A549 treated with Hydrocortisone at 1 μM for 4 hours (cell line): ENCODE measurements at places on chromosomes 5 and 9. TPM values are rescaled to one million over a fixed set of nuclear protein-coding genes. Genes with fewer than 3 reads are reported as not detected.

The ANKRD33B gene
- total RNA-seq, result 10.0 to 11.4 TPM (median 10.7 TPM) in 5 replicates

The HMMR gene
- 20.9 to 30.6 TPM (median 25.4 TPM) in 5 replicates for total RNA-seq

The FREM1 gene
- total RNA-seq, result not detected in 5 replicates

The PTPDC1 gene
- 2.8 to 5.0 TPM (median 4.3 TPM) in 5 replicates for total RNA-seq

The IL5 gene
- total RNA-seq, result not detected in 5 replicates

The NDST1 gene
- 50.1 to 68.1 TPM (median 60.2 TPM) in 5 replicates for total RNA-seq

The DDX4 gene
- total RNA-seq, result 0.05 to 0.08 TPM in 2 of 5 replicates, not detected in the others

The PCDHB10 gene
- total RNA-seq, result 0.03 to 0.06 TPM (median 0.05 TPM) in 3 of 5 replicates, not detected in the others

The FBN2 gene
- total RNA-seq, result 12.6 to 23.1 TPM (median 18.3 TPM) in 5 replicates

The RABEPK gene
- total RNA-seq, result 35.5 to 42.6 TPM (median 40.4 TPM) in 5 replicates

The PCDHGA9 gene
- 0.05 to 0.07 TPM (median 0.07 TPM) in 4 of 5 replicates, not detected in the other for total RNA-seq

The KLF4 gene
- total RNA-seq, result 30.4 to 33.7 TPM (median 32.1 TPM) in 5 replicates

The IRX1 gene
- total RNA-seq, result not detected in 5 replicates
